GF-D8 (cell line): ENCODE measurements at places on chromosomes 3 and 15.

DNA sequence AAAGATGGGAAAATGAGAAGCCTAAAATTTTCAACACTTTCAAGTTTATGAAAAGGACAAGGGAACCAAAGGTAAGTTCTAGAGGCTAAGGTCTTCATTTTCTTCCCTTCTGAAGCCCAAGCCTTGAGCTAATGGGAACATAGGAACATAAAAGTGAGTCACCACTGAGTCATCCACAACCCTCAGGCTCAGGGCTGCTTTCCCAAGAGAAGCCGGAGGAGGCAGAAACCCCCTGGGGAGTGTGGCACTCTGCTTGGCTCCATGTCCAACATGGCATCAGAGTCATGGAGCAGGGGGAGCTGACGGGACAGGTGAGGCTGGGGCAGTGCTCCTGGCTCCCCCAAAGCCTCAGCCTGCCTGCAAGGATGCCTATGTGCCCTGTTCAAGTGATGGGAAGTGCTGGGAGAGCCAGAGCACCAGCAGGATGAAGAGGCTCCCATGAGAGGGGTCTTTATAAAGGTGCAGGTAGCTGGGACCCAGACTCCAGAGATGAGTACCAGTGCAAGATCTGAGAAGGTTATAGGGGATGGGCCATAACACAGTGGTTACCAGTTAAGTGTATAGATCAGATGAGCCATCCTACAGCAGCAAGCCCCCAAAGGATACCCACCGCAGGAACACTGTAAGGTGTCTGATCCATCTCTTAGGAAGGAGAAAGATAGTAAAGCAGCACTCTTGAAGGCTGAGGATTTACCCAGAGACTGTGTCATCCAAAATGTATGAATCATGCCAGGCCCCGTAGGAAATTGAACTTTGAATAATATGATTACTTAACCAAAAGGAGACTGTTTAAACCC, 31.8 kb upstream of the RYR3 start:
- DNase-seq = no peak

- DNase-seq = no peak
Observed at GRCh38 chr3:7447197-7447769, 586.4 kb downstream of the GRM7 start.

- DNase-seq = no peak
Observed at GRCh38 chr15:69369631-69370030, 44.5 kb upstream of the KIF23 start.

DNA sequence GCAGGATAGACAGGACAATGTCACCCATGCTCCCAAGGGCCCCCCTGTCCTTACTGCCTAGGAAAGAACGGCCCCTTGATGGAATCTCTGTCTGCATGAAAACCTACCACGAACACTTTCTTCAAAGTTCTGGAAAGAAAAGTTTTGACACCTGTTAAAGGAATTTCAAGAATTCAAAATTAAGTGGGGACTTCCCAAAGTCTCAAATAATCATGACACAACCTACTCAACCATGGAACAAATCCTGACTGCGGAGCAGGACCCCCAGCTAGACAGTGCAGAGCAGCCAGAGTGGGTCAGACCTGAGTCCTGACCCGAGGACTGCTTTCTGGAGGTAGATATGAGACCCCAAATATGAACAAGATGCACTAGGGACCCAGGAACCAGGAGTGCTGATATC, 245.3 kb upstream of the NSMCE3 start:
- no peak for DNase-seq

GRCh38 chr3:23324745-23325144, 121.6 kb downstream of the UBE2E2 start:
- DNase-seq = peak; percentile 1

DNA sequence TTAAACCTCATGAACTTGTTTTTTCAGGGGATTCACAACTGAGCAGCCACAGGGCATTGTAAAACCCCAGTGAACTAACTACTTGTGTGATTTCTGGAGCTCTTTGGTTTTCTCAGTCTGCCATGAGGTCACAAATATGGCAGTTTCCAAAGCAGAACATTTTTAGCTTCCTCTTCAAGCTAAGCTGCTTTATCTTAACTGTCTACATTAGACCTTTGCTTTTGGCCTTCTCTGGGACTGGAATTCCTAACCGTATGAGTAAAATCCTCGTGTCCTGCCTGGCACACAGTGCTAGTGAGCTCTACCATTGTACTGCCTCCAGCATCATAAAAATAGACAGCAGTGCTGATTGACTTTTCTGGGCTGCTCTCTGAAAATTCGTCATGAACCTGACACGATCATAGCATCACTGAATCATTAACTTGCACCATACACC, 22.1 kb downstream of the CDIN1 start:
- no peak for DNase-seq

DNA sequence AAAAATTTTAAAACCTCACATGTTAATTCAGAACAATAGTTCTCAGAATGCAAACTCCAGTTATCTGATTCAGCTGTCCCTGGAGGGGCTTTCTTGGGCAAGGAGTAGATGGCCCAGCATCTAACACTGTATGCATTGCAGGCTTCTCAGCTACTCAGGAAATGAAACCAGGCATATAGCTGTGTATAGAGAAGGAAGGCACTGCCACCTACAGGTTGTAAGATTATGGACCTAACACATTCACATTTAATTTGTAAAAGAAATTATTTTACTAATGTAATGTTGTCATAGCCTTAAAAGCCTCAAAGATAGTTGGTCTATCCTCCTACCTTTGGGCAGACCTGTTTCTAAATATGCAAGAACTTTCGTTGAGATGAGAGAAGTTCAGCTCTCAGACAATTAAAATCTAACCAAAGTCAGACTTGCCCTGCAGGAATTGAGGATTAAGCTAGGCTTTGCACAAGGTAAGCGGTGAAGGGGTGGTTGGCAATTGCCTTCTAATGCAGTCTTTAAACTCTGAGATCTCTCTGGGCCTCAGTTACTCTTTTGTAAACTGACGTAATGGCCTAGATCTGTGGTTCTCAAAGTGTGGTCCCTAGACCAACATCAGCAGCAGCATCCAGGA, 132.8 kb upstream of the SLC24A5 start:
- no peak for DNase-seq

- DNase-seq = no peak
Observed at GRCh38 chr15:67765701-67766100, 59.6 kb upstream of the SKOR1 start.

DNA sequence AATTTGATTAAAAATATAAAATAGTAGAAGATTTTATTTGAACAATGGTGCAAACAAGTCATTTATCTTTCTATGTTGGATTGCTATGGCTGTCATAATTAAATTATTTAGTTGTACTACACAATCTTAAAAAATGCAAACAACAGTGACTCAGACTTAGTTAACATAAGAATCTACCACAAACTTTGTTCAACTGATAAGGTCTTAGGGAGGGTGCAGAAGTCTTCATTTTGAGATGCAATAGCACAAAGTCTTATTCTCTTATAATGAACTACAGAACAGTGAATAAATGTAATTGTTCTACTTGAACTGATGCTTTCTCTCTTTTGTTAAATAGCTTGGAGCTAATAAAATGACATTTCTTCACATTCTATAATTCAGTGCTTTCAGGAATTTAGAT, 482.8 kb upstream of the NAALADL2 start:
- no peak for DNase-seq

- no peak for DNase-seq
Observed at GRCh38 chr3:42547401-42547945, 34.3 kb downstream of the SEC22C start.
